ENCODE measurements at places on chromosomes 2 and 18.

DNA sequence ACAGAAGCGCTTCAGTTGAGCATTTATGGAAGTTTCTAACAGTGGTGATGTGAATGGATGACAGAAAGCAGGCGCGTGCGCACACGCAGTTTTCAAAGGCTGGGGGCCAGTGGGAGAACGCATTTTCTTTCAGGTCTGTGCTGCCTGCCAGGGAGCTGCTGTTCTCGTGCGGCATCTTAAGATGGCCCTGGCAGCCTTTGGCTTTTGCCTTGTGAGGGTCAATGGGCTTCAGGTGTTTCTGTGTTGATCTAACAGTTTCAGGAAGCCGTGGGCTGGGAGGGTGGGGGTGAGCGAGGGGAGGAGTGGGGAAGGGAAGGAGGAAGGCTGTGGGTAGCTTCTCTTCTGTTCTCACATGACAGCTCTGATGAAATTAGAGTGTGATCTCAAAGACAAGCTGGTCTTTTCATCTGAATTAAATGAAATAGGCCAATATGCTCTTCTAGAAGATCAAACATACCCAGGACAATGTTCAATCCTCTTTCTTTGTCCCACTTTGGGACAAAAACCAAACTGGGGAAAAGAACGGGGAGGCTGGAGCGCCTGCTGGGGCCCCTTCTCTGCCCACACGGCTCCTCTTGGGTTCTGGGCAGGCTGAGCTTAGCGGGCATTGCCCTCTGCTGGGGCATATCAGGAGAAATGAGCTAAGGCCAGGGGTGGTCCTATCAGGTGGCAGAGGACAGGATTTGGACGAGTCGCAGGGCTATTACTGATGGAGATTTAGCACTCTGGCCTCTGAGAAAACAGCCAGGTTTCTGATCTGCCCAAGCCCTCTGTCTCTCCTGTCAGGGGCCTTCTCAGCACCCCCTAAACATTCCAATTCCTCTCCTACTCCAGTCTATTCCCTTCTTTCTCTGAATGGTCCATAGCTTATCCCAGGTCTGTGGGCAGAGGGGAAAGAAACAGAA is 126.2 kb upstream of the LGALSL start:
- DNase-seq = no peak

- DNase-seq = no peak
Observed at GRCh38 chr2:109064660-109065390, 64.2 kb upstream of the SH3RF3 start.

DNA sequence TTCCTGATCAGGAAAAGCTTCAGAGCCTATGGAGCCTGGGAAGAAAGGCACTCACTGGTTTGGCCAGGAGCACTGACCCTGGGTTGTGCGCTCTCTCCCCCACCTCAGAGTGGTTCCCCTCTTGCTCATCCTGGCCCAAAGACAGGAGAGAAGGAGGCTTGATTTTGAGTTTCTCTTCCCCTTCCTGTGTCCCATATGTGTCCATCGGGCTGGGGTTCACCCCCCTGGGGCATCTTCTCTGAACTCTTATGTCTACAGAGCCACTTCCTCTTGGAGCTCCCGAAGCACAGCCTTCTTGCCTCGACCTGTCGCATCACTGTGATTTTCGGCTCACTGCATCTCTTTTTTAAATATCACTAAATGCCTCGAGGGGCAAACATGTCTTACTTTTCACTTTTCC is 692.3 kb downstream of the RNF144A start:
- no peak for DNase-seq

DNA sequence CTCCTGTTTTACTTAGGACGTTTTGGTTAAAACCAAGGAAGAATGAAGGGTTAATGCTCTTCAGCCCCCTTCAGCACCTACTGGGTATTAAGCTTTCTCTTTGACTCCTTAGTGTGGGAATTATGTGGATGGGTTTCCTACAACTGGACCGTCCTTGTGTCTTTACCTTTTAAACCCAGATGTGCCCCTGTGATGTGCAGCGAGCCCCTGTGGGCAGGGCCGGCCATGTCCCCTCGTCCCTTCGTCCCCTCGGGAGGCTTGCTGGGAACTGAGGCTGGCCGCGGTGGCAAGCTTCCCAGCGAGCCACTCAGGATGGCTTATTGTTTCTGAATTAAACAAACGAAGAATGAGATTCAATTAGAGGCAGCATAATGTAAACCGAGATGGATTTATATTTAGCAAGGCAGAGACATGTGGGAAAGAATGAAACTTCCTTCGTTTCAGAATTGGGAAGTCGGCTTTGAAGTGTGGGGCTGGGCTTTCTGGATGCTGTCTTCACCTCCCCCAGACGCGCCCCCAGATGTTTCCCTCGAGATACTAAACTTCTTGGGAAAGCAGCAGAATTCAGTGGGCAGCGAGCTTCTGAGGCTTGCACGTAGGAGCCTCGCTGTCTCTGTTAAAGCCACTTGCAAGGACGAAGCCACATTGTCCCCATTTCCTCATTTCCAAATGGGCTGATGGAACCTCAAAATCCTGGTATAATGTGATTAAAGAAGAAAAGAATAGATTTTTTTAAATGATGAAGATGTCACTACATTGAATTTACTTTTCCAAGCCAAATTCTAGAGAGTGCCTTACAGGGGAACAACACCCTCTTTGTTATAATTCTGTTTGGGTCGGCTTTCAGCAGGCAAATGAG is 146.0 kb downstream of the VAPA start:
- no peak for DNase-seq

- DNase-seq = no peak
Observed at GRCh38 chr2:128037649-128038048, 9.8 kb upstream of the SAP130 start.

- no peak for DNase-seq
Observed at GRCh38 chr2:30276455-30276911, 45.1 kb downstream of the LBH start.

- DNase-seq = no peak
Observed at GRCh38 chr18:44876755-44877154, 196.1 kb downstream of the SETBP1 start.

- DNase-seq = no peak
Observed at GRCh38 chr2:15893085-15893484, 47.3 kb upstream of the MYCN start.

DNA sequence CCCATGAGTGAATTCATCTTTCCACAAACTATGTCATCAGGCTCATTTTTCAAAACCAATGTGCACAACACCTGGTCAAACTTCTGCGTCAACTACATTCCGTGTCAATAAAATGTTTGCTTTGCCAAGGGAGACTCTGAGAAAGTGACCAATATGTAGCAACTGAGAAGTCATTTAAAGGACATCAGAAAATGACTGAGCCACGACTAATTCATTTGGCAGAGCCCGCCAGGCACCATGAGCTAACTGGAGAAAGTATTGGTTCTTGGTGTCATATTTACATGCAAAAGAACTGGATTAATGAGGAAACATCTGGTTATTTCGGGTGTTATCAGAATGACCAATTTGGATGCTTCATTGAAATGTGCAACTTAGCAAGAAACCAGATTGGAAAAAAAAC is 7.2 kb downstream of the RND3 start:
- no peak for DNase-seq

DNA sequence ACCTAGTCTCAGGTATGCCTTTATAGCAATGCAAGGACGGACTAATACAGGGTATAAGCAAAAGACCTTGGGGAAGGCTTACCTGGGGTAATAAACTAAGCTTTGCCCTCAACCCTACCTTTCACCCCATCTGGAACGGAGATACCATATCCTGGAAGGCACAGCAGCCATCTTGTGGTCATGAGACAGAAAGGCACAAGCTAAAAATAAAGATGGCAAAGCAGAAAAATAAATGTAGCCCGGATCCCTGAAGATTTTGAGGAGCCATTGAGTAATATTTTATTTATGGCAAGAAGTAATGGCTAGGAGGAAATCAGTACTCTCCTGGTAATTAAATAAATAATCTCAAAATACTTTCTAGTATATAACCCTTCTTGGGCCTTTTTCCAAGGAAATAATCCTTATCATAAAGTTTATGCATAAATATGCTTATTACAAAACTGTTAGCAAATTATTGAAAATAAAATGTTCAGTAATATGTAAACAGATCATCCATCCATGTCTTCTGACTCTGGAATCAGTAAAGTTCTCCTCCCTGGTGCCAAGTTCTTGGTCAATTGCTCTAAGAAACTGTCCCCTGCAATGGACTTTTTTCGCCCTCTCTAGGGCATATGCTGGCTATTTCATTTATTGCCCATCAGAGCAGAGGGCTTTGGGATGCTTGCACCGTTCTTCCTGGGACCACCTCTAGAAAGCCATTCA is 198.7 kb downstream of the SPP2 start:
- DNase-seq = no peak

DNA sequence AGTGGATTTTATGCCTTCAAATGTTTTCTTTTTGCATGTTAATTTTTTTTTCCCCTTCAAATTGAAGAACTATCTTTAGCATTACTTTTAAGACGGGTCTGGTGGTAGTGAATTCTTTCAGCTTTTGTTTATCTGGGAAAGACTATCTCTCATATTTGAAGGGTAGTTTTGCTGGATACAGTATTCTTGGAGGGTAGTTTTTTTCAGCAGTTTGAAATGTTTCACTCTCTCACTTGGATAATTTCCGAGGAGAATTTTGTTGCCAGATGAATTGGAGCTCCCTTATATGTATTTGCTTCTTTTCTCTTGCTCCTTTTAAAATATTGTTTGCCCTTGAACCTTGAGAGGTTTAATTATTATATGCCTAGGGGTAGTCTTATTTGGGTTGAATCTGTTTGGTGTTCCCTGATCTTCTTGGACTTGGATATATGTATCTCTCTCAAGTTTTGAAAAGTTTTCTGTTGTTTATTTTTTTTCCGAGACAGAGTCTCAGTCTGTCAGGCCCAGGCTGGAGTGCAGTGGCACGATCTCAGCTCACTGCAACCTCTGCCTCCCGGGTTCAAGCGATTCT is 15.5 kb downstream of the TTLL4 start:
- DNase-seq = no peak

DNA sequence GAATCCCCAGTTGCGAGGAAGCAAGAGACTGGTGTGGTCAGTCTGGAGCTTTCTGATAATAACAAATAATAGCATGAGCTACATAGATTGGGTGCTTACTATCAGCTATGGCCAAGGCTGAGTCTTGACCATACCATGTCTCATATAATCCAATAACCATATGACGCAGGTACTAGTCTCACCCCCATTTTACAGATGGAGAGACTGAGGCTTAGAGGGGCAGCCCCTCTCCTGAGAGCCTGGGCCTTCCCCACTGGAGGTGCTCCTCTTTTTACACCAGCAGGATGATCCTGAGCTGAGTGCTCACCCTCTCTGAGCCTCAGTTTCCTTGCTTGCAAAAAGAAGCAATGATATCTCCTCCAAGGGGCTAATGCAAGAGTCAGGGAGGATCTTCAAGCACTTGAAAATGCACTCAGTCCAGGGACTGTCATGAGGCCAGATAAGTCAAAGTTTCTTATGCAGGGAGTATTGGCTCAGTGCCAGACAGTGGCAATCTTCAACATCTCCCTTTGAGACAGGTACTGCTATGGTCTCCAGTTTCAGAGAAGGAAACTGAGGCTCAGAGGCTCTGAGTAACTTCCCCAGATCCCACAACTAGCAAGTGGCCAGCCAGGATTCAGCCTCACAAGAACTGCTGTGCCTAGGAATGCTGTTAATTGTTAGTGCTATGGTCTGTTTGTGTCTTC is 149.7 kb downstream of the TFCP2L1 start:
- DNase-seq = no peak

- no peak for DNase-seq
Observed at GRCh38 chr2:180356676-180357075, 349.6 kb upstream of the CWC22 start.

DNA sequence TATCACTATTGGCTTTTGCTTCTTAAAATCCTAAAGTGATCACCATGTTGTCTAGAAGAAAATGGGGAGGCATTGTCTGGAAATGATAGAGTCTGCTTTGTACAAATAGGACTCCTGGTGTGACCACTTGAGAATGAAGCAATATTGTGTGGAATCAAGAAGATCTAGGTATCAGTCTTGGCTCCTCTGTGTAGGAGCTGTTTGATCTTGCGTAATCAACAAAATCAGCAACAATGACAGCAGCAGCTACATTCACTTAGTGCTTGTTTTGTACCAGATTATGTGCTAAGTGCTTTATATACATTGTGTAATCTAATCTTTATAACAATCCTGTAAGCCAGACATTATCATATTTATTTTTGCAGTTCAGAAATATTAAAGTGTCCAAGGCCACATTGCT is 17.8 kb downstream of the NCOA1 start:
- no peak for DNase-seq

GRCh38 chr18:29693334-29693733 is 1349.2 kb downstream of the DSC3 start:
- no peak for DNase-seq

DNA sequence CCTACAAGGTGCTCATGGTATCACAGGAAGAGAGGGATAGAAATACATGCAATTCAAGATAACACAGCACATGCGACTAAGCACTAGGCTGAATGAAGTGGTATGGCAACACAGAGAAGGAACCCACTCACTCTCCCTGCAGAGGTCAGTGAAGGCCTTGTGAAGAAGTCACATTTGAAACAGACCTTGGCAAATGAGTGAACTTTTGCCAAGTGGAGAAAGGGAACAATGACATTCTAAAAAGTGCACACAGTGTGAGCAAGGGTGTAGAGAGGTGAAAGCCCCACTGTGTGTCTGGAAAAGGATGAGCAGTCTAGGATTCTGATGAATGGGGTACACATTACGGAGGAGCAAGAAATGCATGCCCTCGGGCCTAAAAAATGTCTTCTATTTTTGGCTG is 23.3 kb downstream of the KLF7 start:
- DNase-seq = no peak

DNA sequence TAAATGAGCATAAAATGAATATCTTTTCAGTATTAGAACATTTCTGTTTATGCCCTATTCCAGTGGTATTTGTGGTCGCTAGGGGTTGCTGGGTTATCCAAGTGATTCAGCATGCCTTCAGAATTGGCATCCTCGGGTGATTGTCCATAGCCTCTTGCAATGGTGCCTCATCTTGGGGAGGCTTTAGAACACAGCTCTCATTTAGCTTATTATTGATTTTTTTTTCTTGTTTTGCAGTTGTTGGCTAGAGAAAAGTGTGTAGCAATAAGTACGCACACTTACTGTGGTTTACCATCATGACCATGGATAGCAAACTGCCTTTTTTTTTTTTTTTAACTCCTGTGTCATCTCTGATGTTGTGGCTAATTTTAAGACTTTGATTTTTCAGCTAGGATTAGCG is 33.6 kb downstream of the PLEKHA3 start:
- no peak for DNase-seq

- DNase-seq = no peak
Observed at GRCh38 chr2:170221317-170222288, 43.7 kb downstream of the MYO3B start.

- no peak for DNase-seq
Observed at GRCh38 chr2:36318547-36318946, 37.0 kb upstream of the CRIM1 start.

DNA sequence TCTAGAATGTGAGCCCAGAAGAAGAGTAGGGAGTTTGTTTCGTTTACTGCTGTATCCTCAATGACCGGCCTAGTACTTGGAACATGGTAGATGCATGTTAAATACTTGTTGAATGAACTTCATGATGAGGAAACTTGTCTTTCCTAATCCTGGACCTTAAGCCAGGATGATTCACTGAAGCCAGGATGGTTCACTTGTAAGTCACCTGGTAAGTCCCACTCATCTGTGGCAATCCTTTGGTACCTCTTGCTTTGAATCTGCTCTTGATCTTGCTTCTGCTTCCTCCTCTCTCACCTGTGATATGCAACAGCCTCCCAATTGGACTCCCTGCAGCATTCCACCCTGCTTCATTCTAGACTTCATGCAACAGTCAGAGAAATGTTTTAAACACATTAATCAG is 43.6 kb downstream of the QPCT start:
- no peak for DNase-seq

GRCh38 chr2:100624536-100624935 is 61.7 kb downstream of the PDCL3 start:
- no peak for DNase-seq
